Germinal center (tissue), 1 donor: ENCODE measurements at places on chromosomes 13 and 19.

- DNase-seq = no peak
These were observed 177.3 kb upstream of the KL start for GRCh38 chr13:32838945-32839344.

DNA sequence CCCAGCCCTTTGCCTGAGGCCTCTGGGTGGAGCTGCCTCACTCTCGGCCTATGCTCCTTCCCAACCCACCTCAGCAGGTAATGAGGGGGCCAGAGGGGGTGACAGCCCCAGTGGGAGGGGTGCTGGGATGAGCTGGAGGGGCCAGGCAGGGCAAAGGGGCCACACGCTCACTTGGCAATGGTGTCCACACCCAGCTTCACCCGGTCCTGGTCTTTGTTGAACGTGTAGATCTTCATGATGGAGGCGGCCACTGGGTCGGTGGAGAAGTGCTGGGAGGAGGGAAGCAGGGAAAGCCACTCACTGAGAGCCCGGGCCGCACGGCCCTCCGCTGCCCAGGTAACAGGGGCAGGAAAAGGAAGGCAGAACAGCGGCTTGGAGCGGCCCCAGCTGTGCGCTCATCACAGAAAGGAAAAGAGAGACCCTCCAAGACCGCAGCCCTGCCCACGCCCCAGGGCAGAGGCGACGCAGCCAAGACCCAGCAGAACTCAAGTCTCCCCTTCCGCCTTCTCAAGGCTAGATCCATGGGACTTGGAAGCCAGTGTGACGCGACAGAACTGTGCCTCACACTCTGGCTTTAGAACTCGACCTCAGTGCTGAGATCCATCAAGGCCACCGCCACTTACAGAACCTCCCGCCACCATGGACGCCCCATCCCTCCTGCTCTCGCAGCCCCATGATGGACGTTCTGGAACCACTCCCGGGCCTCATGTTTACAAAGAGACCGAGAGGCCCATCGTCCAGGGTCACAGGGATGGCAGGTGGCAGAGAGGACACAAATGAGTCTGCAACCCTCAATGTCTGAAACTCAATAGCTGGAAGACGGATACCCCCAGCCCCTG is 9.2 kb downstream of the UBXN6 start:
- DNase-seq = no peak

GRCh38 chr19:35154525-35155406 is at the start of gene FXYD5:
FXYD5 (plus strand) TSS chr19:35154735; CDS start chr19:35155551, 816 bp downstream.
- peak; percentile 71 for DNase-seq

DNA sequence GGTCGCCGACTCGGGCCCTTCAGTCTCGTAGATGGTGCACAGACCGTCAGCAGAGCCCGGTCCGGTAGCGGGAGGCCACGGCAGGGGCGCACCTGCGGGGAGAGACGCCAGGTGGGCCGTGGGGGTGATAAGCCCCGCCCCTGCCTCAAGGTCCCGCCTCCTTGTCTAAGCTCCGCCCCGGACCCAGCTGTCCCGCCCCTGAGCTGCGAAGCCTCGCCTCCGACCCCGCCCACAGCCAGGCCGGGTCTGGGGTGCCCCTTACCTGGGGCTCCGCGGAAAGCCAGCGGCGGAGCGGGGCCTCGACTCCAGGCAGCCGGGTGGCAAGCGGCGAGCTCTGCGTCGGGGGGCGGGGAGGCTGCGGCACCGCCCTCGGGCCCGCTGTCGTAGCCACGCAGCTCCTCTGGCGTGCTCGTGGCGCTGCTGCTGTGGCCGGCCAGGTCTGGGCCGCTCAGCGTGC is 4.7 kb downstream of the PRR36 start:
- DNase-seq = peak; percentile 86

DNA sequence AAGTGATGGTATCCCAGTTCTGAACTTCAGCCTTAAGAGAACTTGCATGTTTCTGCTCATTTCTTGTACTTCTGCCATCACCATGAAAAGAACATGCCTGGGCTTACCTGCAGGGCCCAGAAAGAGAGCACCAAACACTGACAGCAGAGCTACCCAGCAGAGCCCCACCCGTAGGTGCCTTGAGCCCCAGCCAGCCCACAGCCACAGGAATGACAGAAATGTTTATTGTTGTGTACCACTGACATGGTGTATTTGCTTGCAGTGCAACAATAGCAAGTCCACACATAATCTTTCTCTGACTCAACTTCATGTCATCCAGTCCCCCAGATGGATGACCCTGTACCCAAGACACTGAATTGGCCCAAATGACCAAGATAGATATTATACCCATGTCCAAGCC is 195.2 kb downstream of the TSHZ3 start:
- no peak for DNase-seq

DNA sequence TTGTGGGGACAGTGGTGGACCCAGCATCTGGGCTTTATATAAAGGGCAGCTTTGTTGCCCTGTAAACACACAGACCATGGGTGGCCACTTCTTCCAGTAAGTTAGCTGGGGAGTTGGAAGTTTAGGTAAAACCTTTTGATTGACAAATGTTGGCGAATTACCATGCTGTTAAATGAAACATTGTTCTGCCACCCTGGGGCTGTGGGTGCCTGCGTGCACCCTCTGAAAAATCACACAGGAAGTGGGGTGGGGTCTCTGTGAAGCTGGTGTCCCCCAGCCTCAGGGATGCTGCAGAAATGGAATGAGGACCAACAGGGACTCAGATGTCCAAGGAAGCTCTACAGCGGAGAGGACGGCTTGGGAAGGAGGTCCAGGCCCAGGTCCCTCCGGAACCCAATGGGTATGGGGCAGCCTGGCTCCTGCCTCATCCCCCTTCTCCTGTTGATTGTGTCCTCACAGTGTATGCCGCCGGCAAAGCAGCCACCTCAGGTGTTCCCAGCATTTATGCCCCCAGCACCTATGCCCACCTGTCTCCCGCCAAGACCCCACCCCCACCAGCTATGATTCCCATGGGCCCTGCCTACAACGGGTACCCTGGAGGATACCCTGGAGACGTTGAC is 2.8 kb upstream of the USF2 start:
- DNase-seq = no peak

- DNase-seq = no peak
These were observed 340.7 kb upstream of the HTR2A start for GRCh38 chr13:47237571-47237970.

GRCh38 chr13:88051746-88052482 is 380.7 kb downstream of the SLITRK5 start:
- DNase-seq = no peak
